T-helper 2 cell (primary cell): ENCODE measurements at places on chromosomes 16 and 17.
A peak's percentile ranks its signal among the peaks of the same experiment; 100 is the strongest.

- no peak for DNase-seq
Measured at GRCh38 chr17:55433029-55433628, 11.5 kb upstream of the MMD start.

DNA sequence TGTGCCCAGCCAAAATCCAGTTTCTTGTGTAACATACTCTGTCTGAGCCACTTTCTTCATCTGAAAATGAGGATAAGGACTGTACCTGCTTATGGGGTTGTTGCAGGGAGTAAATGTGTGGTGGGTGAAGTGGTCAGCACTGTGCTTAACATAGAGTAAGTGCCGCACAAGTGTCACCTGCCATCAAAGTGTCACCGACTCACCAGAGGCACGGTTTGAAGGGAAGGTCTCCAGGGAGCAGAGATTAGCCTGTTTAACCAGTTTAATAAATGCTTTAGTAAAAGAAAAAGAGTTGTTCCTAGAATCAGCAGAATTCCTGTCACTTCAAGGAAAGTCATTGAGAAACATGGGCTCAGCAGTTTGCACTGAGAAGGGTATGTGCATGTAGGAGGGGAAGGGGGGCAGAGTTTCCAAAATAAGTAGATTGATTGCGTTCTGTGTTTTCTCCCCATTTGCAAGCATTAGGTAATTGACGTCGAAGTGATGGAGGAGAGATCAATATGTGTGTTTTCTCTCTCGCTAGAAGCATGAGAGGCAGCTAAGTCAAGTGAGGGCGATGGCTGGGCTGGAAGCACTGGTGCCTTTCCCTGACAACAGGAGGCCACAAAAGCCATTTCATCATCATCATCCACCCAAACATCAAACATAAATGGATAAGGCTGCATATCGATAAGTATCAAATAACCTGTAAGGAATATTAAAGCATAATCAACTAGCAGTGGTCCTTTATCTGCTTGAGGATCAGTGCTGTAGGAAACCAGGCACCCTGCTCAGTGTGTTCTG, 19.1 kb downstream of the FAM20A start:
- DNase-seq: no peak

DNA sequence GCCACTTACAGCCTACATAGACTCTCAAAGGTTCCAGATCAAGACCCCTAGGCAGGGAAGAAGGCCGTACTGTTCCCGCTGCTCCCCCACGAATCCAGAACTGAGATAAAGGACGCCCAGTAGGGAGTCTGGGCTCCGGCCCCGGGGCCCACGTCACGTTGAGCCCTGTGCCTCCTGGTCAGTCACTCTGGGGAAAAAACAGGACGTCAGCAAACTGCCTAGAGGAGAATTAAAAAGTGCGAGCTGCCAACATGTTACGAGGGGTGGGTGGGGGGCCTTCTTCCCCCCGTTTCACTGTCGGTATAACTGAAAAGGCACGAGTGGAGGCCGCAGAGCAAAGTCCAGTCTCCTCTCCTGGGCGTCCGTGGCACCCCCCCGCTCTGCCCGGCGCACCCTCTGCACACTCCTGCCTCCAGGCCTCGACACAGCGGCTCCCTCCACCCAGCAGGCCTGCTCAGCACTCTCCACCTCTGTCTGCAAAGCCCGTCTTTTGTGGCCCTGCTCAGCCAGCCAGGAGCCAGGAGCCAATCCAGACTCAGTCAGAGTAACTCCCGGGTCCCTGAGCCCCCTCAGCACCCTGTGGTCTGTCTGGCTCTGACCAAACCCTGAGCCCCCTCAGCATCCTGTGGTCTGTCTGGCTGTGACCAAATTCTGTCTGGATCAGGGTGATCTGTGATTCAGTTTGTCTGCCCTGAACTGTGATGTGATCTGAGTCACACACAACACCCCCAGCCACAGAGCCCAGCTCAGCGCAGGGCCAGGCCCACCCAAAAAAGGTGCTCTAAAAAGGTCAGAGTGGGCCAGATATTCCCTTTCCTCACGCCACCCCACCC, 6.2 kb downstream of the ITGAE start:
- DNase-seq: peak; percentile 94

- no peak for DNase-seq
Measured at GRCh38 chr17:41976142-41976768, 9.7 kb downstream of the CNP start.

DNA sequence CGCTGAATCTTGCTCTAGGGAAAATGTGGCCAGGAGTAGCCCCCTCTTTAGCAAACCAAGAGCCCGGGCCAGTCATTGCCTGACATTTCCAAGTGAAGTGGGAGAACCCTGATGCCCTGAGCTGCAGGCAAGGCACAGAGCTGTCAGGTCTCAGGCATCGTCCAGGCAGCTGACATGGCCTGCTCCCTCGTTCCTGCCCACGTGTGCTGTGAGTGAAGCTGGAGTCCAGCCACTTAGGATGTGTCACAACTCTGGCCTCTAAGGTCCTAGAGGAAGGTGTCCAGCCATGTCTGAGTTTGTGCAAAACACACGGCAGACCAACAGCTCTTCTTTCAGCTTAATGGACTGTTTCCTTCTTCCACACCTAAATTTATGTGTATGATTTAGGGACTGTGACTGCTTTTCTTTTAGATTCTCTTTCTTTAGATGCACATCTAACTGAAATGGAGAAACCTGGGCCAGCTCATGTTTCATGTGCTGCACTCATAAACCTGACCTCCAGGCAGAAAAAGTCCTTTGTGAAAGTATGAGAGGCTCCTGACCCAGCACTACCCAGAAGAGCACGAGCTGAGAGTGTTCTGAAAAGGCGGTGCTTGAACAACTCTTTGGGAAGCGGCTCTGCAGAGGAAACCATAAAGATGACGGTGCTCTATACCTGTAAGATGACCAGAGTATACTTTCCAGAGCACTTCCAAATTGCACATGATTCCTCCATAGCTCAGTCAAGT, 14.8 kb upstream of the LIMD2 start:
- no peak for DNase-seq

- no peak for DNase-seq
Measured at GRCh38 chr17:20241855-20242254, 225.5 kb downstream of the LGALS9B start.

GRCh38 chr17:6465206-6466003, 21.1 kb downstream of the PIMREG start:
- DNase-seq: no peak

DNA sequence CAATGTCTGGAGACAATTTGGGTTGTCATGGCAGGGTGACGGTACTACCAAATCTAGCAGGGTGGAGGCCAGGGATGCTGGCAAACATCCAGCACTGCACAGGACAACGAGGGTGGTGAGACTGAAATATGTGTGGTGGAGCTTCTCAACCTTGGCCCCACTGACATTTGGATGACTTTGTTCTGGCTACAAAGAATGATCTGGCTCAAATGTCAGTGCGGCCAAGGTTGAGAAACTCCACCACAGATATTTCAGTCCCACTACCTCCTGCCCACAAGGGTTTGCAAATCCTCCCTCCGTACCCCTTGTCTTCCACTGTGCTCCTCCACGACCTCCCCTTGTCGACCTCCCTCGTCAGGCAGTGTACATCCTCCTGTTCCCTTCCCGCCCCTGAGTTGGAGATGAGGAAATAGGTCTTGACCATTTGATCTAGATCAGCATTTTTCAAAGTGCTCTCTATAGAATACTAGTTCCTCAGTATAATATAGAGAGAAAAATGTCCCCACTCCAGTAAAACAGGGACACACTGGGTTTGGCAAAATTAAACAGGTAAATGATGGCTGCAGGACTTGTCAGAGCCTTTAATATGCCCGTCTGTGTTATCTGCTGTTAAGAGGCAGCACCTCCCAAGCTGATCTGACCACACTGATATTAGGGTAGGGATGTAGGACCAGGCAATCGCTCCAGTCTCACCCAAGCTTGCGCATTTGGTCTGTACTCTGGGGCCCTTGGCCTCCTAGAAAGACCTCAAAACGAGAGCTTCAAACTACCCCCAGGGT, 6.8 kb downstream of the OSGIN1 start:
- DNase-seq: no peak

DNA sequence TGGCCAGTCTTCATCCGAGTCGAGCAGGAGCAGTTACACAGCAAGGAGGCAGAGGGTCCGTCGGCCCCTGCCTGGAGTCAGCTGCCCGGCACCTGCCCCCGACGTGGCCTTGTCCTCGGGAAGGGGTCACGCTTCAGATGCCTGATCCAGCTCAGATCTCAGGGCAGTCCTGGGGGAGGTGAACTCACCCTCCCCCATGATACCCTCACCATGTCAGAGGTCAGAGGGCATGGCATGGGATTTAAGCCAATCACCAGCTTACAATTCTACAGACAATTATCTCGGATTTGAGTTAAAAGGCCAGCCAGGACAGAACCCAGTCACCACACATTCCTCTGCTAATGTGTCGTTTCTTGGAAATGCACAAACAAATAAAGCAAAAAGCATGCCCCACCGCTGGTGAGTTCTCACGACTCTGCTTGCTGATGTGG, 211.3 kb downstream of the FOXL1 start:
- DNase-seq: no peak

- DNase-seq: no peak
Measured at GRCh38 chr17:7586673-7587419, 3.0 kb downstream of the SOX15 start.

DNA sequence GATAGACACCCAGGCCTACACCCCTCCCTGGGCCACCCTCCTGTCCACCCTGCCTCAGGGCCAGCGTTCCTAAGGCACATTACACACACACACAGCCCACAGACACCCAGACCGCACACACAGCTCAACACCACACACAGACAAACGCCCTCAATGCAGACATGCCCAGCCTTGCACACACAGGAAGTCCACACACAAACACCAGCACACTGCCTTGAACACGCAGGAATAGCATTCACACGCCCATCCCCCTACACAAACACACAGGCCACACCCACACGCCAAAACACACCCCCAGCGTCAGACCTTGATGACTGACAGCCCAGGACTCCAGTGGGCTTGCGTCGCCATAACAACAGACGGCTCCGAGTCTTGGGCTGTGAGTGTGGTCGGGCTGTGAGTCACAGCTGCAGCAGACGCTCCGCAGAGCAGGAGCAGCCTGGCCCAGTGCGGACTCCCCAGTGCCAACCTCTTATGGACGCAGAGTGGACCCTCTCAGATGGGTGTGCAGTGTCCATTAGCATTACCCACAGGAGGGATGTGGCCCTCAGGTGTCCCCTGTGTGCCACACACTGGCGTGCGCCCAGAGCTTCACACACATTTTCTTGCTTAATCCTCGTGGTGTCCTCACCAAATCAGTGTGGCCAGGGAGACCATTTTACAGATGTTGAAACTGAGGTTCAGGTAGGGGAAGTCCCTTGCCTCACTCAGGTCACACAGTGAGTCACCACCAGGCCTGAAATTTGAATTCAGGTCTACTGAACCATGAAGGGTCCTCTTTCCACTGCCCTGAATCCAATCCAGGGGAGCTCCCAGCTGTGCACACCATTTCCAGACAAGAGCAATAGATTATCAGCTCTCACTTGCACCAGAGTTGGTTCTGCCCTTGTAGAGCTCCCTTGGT, 17.8 kb upstream of the RAI1 start:
- DNase-seq: no peak

DNA sequence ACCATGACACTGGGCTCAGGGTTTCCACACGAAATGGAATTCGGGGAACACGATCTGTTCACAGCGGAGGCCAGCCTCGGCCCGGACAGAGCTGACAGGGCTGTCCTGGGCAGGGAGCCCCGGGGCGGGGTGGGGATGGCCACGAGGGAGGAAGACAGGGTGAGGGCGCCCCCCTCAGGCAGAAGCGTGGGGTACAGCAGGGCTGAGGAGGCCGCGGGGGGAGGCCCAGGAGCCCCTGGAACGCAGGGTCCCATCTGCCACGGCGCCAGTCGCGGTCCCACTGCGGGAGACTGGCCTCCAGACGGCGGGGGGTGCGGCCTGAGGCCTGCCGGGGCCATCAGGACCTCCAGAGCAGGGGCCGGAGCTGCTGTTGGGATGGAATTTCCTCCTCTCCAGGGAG, 75.9 kb downstream of the LMF1 start:
- DNase-seq: no peak

GRCh38 chr16:77290451-77291115, 91.4 kb downstream of the SYCE1L start:
- no peak for DNase-seq

GRCh38 chr16:88461331-88462269, 8.5 kb downstream of the ZFPM1 start:
- DNase-seq: no peak

- no peak for DNase-seq
Measured at GRCh38 chr16:67242138-67242730, 5.0 kb downstream of the FHOD1 start.

DNA sequence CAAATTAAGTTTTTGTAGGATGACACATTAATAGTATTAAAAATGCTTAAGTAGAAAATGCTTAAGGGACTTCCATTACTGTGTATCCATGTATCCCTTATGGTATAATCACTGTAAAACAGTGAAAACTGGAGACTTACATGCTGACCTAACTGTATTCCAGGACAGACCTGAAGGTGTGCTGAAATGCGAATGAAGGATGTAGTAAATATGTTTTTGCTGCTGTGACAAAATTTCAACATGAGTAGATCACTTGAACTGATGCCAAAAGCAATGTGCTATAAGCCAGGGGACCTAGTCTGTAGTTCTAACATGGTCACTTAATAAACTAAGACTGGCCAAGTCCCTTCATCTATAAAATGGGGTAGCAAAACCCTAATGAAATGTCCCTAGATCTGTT, 142.0 kb upstream of the CORO6 start:
- no peak for DNase-seq

DNA sequence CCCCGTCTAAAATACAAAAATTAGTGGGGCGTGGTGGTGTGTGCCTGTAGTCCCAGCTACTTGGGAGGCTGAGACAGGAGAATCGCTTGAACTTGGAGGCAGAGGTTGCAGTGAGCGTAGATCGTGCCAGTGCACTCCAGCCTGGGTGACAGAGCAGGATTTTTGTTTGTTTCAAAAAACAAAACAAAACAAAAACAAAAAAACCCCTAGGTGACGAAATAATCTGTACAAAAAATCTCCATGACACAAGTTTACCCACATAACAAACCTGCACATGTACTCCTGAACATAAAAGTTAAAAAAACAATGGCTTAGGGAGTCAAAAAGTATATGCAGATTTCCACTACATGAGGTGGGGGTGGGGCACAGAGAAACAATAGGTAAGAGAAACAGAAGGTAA, 140.5 kb upstream of the ASIC2 start:
- no peak for DNase-seq

GRCh38 chr16:69942627-69943170, 8.4 kb upstream of the CLEC18A start:
- no peak for DNase-seq
